ENCODE measurements at places on chromosomes 7 and 10.
A peak's percentile ranks its signal among the peaks of the same experiment; 100 is the strongest.

- no peak for DNase-seq
Measured at GRCh38 chr7:56218510-56218909, 102.3 kb upstream of the NUPR2 start.

DNA sequence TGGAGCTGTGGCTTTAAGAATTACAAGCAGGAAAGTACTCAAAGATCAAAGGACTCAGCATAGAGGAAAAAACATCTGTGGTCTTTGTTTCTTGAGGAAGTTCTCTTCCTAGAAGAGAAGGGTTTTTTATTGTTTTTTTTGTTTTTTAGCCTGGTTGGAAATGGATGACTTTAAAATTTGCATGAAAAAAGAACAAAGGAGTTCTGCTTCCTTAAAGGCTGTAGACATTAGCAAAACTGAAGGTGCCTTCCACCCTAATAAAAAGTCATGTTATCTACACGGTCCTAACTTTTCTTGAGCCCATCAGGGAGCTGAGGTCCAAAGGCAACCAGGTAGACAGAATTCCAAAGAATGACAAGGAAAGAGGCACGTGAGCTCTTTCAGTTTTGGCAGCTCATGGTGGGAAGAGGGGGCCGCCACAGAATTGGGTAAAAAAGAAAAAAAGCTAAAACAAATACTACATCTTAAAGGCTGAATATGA is 356.6 kb downstream of the SH2D4B start:
- DNase-seq: no peak

- DNase-seq: no peak
Measured at GRCh38 chr7:47730142-47730541, 148.2 kb upstream of the TNS3 start.

DNA sequence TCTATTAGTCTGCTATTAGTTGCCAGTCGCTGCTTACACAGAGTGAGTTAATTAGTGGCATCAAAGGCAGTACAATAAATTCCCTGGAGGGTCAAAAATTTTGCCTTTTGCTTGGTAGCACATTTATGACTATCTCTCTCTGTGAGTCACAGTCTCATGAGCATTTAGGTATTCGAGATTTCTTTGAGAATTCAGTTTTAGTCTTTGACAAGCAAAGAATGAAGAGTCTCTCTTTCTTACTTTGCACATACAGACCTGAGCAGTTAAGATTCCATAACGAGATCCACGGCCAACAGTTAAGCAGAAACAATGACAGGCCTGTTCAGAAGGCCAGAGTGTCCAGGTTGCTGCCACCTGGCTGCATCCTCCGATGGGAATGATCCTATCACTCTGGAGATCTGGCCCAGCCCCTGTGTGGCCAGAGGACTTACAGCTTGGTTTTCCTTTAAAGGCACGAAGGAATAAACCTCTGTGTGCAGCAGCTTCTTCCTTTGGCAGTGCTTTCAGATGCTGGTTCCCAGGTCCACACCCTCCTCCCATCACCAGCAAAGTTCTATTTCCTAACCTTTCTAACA is 80.6 kb downstream of the GLI3 start:
- DNase-seq: no peak

GRCh38 chr10:83372646-83373045 is 766.7 kb upstream of the GHITM start:
- DNase-seq: no peak

DNA sequence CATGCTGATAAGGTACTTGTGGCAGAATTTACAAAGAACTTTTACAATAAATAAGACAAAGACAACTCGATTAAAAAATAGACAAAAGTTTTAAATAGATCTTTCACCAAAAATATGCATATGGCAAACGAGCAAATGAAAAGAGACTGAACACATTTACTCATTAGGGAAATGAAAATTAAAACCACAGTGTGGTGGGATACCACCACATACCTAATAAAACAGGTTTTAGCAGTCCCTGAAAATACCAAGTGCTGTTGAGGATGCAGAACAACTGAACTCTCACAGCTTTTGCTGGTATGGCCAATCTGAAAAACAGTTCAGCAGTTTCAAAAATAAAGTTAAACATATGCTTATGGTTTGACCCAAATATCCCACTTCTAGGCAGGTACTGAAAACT is 205.4 kb upstream of the ADO start:
- DNase-seq: no peak

DNA sequence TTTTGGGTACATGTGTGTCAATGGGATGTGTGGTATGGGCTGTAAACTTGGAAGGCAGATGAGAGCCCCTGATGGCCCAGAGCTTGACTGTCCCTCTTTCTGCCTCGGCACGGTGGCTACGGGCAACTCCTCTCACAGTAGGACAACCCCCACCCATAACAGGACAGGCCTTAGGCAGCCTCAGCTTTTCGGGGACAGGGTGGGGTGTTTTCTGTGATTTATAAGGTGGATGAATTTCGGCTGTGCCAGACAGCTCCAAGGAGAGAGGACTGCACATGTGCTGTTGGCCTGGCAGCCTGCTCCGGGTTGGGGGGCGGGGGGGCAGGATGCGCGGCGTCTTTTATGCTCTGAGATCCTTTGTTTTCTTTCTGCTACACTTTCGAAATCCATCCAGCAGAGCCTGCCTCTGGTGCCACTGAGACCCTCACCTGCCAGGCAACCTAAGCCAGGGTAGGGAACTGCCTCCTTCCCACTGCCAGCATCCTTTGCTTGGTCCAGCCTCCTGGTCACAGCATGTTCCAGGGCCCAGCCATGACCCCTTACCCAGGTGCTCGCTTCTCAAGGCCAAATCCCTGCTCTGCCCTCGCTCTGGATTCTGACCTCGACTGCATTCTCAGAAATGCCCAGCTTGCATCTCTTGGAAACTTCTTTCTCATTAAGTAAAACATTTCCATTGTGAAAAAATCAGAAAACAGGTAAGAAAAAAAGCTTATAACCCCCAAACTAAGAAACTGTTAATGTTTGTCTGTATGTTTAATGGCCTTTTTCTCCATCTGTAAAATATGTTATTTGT is 15.4 kb upstream of the BTBD16 start:
- DNase-seq: no peak

- no peak for DNase-seq
Measured at GRCh38 chr10:118730756-118731456, 23.9 kb downstream of the CACUL1 start.

- no peak for DNase-seq
Measured at GRCh38 chr7:20053334-20054104, 163.7 kb downstream of the MACC1 start.

GRCh38 chr10:38174336-38174735 is 80.2 kb downstream of the ZNF37A start:
- DNase-seq: no peak

- DNase-seq: no peak
Measured at GRCh38 chr7:106521541-106521940, 139.4 kb downstream of the CCDC71L start.

DNA sequence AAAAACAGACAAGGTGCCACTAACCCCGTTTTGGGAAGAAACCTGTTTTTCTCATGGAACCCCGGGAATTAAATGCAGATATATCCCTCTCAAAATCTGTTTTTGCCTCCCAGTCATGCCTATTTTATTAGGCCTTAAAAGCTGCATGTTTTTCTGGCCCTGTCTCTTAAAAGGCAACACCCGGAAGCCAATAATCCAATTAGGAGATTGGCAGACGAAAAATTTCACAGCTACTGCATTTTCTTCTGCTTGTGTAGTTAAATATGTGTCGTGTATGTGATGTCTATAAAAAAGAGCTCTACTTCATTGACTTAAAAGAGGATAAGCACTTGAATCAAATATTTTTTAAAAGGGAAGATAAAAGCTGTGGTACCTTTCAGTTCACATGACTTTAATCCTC is 31.9 kb upstream of the OPTN start:
- no peak for DNase-seq

GRCh38 chr10:6108631-6109443 is 20.0 kb downstream of the RBM17 start:
- DNase-seq: peak; percentile 15

GRCh38 chr7:353746-354325 is 63.9 kb downstream of the FOXL3 start:
- no peak for DNase-seq

GRCh38 chr7:156998988-156999957 is 11.2 kb downstream of the MNX1 start:
- no peak for DNase-seq

GRCh38 chr10:122894261-122894944 is 15.0 kb upstream of the FAM24B start:
- no peak for DNase-seq

DNA sequence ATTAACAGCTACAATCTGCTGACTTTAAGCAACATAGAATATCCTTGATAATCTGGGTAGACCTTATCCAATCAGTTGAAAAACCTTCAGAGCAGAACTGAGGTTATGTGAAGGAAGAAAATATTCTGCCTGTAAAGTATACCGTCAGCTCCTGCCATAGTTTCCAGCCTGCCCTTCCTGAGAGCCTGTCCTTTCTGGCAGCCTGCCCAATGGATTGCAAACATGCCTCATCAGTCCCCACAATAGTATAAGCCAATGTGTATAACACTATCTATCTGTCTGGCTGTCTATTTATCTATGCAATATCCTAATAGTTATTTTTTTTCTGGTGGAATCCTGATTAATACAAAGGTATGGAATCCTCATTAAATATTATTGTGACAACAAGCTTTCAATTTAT is 489.2 kb upstream of the KCND2 start:
- DNase-seq: no peak

DNA sequence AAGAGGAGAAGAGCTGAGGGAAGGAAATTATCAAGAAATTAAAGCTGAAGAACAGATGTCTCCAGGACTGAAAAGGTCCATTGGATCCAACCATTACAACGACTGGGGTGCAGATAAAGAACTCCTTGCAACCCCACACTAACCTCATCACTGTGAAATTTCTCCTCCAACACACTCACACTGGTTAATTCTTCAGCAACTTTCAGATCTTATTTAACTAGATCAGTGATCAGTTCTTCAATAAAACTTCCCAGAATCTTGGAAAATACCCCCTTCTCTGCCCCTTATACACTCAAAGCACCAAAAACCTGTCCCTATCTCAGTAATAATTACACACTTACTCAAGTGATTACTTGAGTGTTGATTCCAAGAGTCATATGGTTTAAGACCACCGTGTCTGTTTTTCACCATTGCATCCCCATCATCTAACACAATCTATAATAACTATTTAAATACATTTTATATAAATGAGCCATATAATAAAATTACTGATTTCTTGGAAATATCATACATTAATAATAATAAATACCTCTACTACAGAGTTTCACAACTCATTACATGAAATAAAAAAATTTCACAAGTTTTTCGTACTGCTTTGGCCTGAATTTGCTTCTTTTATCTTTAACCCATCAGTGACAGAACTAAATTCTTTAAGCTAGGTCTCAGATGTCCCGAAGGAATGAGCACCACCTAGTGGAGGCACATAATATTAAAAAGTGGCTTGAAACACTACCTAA is 123.7 kb downstream of the MPP7 start:
- no peak for DNase-seq

- no peak for DNase-seq
Measured at GRCh38 chr7:70735313-70735712, 396.6 kb upstream of the GALNT17 start.

DNA sequence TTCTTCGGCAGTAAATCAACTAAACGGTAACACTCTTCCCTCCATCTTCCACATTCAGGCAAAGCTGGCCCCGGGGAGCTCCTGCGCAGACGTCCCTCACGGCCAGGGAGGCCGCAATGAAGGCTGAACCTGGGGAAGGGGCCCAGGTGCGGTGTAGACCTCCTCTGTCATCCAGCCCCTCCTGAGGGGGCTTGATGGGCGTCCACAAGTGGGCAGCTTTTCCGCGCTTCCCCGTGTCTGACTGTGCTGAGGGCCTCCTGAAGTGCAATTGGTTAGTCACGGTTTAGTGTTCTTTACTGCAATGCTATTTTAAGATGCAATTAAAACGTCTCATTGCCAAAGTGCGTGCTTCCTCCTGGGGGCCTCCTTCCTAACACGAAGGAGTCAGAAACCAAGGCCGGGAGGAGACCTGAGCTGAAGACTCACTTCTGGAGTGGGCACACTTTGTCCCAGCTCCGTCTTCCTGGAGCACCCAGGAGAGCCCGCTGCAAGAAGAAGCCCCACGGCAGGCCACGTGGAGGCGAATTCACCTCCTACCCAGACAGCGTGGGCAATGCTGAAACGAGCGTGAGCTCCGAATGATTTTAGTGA is 173.3 kb downstream of the ELFN1 start:
- no peak for DNase-seq

- no peak for DNase-seq
Measured at GRCh38 chr7:2018569-2019460, 213.9 kb downstream of the MAD1L1 start.

GRCh38 chr7:12814107-12814506 is 126.7 kb downstream of the ARL4A start:
- DNase-seq: no peak

- no peak for DNase-seq
Measured at GRCh38 chr10:129848696-129849451, 115.2 kb downstream of the EBF3 start.

DNA sequence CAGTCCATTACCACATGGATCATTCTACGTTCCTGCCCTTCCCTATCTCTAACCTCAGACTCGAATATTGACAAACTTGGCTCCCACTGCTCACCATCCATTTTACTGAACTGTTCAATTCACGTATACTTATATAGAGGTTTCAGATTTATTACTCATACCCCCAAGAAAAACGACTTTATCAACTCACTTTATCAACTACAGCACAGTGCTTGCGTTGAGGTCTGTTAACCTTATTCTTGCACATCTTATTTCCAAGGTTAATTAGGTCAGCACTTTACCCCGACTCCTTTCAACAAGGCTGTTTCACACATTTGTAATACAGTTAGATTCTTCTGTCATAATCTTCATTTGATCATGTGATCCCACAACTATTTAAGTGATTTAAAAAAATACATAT is 162.3 kb upstream of the AHR start:
- no peak for DNase-seq

DNA sequence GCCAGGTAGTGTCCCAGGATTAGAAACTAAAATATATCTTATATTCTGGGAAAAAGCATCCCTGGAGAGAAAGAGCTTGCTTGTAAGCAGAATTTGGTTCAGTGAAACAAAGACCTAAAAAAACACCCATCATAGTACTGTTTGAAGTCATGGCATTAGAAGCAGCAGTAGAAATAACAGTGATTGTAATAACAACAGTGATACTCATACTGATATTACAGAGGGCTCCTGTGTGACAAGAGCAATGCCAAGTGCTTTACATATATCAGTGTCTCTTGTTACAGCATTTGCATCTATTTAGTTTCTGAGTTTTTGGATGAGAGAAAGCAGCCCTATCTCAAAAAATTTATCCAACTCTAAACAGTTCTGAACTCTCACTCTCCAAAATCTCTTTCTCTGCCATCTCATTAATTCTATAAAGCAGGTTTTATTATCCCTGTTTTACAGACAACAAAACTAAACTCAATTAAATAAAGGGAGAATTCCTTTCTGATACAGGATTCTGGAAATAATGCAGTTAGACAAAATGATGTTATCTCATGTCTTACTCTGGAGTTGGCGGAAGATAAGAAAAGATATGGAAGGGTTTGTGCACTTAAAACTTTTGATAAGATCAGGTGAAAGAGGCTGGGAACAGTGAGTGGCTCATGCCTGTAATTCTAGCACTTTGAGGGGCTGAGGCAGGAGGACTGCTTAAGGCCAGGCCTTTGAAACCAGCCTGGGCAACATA is 146.5 kb upstream of the AOAH start:
- DNase-seq: no peak
